ENCODE measurements at places on chromosomes 6 and 20.

DNA sequence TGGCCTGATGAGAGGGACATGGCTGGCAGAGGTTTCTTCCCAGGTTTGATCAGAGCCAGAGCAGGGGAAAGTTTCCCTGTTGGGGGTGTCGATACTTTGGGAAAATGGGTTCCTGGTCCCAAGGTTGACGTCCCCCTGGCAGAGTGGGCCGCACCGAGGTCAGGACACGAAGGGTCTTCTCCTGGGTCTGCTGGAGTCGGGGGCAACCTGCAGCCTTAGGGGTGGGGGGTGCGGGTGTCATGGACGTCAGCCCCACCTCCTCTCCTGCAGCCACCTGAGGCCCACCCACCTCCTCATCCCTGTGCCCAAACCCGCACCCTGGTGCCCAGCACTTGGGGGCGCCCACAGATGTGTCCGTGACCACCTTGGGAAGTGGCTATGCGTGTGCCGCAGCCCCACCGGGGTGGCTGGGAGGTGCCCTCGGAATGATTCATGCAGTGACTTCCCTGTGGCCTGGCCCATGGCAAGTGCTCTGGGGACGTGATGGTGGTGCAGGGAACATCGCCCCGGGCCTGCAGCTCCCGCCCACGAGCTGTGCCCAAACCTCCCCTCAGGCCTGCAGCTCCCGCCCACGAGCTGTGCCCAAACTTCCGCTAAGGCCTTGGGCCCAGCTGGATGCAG, 64.9 kb downstream of the YTHDF1 start:
- DNase-seq, result no peak

GRCh38 chr6:140879946-140880345, 1252.8 kb upstream of the GJE1 start:
- DNase-seq, result no peak

DNA sequence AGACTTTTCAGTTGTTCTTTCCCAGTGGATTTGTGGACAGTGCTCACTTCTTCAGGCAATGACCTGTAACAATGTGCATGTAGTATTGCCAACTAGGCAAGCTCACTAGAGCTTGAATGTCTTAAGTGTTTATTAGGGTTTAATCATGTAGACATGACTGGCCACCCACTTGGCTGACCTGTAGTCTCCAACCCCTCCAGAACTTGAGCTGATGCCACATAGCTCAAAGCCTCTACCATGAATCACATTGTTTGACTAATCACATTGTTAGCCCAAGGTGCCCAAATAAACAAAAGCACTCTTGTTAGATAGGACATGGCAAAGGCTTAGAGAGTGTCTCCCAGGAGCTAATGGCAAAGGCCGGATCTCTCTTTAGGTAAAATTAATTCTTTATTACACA, 272.7 kb downstream of the GRIK2 start:
- no peak for DNase-seq

- no peak for DNase-seq
These were observed 54.9 kb upstream of the ZNF133 start for GRCh38 chr20:18233408-18233943.

DNA sequence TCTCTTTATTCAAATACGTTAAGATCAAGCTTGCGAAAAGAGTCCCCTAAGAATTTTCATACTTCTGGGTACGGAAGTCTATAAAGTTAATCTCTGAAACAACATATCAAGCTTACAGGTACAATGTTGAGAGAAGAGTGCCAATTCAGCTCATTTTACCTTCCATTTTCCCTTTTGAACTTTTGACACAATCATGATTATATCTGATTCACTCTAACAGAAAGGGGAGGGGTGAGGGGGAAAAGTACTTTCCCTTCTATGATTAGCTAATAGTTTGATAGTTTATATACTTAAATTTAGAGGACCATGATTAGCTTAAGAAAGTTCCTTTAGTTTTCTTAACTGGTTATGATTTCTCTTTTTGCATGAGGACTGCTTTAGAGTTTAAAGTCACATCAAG, 33.5 kb downstream of the SNX3 start:
- DNase-seq, result no peak

DNA sequence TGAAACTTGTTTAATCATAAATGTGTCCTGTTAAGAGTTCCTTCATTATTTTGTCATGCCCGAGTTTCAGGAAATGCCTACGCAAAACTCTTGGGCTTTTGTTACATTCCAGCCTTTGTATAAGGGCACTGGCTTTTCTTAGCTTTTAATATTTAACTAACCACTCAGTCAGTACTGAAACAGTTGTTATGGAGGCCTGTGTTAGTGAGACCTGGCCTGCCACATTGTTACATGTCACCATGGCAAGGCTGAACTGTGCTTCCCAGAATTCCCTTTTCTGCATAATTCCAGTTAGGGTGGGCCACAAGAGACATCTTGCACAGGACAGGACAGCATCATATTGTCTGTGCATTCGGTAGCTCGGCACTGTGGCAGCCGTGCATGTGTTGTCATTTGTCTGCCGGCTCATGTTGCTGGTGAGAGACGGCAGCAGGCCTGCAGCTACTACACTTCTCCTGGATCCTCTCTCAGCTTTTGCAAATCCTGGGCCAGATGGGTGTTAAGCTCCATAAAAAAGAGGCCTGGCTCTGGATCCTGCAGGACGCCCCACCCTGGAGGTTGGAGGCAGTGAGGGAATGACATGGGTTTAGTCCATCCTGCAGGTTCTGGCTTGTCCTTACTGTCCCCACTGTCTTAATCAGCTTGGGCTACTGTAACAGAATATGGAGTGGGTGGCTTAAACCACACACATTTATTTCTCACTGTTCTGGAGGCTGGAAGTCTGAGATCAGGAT, 128.8 kb upstream of the DTNBP1 start:
- no peak for DNase-seq

DNA sequence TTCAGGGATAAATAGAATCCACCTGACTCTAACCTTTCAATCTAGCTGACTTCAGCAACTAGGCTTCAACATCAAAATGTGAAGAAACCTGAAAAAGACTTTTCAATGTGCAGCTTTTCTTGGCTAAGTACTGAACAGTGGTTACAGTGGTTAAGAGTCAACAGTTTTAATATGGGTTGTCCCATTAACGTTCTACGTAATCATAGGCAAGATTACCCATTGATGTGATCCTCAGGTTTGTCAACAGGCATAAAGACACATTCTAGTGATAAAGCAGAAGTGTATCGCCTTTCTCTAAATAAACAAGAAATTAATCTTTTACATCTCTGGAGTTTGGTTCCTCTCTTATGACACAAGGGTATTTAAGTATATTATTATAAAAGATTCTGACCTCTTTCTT, 154.1 kb upstream of the RUNX2 start:
- DNase-seq, result no peak

GRCh38 chr20:36988494-36988966, 37.0 kb upstream of the SAMHD1 start:
- DNase-seq, result no peak

- no peak for DNase-seq
These were observed 36.6 kb upstream of the HIVEP1 start for GRCh38 chr6:11975353-11975977.

DNA sequence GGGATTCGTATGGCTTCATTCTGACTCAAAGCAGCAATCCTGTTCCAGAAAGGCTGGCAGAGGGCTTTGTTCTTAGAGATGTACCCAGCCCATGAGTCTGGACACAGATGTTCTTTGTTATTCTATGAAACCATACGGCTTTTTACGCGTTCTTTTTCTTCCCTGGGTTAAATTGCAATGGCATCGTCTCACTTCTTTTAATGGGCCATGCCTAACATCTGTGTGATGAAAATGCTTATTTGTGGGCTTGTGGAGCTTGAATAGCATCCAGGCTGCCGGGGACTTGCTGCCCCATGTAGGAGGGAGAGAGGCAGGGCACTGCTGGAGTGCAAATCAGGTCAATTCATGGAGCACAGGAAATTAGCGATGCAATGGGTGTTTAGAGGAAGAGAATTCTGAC, 19.4 kb downstream of the FAM50B start:
- DNase-seq, result no peak

GRCh38 chr6:146872426-146872785, 273.6 kb downstream of the ADGB start:
- DNase-seq, result no peak

GRCh38 chr20:44707018-44707579, 8.1 kb upstream of the CCN5 start:
- no peak for DNase-seq

GRCh38 chr6:96947055-96947454, 22.5 kb downstream of the KLHL32 start:
- DNase-seq, result no peak

DNA sequence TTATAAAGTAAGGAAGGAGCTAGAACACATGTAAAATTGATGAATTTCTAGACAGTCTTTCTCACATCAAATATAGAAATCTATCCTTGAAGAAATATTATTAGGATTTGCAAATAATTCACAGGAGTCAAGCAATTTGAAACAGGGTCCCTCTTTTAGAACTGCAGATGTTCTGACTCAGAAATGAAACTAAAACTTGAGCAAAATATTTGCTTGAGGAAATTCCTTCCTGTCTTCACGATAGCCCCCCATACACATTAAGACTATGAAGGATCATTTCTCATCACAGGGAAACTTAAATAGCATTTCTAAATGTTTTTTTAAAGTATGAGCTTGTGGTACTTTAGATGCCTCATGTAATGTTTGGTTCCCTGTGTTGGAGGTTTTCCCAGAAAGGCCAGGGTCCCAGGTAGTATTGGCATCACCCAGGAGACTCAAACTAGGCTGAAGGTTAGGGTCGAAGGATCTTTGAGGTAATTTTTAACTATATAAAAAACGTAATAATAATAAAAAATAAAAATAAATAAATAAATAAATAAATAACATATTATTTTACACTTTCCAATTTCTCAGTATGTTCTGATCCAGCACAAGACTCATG, 144.0 kb upstream of the TBX18 start:
- no peak for DNase-seq

DNA sequence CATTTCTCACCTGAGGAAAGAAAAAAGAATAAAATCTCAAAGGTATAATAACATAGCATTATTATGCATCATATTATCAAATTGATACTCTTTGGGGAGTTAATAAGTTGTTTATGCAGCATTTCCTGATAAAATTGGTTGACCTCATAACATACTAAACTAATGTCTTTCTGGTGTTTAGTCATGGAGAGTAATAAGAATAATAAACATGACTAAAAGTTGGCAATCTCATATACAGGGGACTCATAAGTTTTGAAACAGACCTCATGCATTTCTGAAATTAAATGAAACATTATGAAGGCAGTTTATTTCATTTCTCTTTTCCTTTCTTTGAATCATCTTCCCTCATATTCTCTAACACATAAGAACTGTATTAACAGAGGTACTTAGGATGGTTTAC, 60.5 kb upstream of the PRDM1 start:
- DNase-seq, result no peak

DNA sequence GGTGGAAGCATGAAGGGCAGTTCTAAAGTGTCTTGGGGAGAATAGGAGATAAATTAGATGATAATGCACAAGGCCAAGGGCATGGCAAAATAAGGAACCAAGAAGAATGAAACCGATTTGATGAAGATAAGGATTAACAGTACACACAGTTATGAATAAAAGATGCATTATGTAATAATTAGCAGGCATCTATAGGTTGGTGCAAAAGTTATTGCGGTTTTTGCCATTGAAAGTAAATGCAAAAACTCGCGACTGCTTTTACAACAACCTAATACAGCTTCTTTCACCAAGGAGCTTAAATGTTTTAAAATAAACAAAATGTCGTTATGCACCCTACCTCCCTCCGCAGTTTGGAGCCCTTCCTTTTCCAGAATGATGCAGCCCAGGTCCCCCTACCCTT, 29.0 kb downstream of the MAS1 start:
- DNase-seq, result no peak

Measured in stimulated activated CD4-positive, alpha-beta T cell treated with anti-CD3 and anti-CD28 coated beads, Interleukin-1b, Interleukin-23, amount 100 ng/mL, for 1 hour (primary cell).